ENCODE measurements at places on chromosomes 4 and X.
A peak's percentile ranks its signal among the peaks of the same experiment; 100 is the strongest.

DNA sequence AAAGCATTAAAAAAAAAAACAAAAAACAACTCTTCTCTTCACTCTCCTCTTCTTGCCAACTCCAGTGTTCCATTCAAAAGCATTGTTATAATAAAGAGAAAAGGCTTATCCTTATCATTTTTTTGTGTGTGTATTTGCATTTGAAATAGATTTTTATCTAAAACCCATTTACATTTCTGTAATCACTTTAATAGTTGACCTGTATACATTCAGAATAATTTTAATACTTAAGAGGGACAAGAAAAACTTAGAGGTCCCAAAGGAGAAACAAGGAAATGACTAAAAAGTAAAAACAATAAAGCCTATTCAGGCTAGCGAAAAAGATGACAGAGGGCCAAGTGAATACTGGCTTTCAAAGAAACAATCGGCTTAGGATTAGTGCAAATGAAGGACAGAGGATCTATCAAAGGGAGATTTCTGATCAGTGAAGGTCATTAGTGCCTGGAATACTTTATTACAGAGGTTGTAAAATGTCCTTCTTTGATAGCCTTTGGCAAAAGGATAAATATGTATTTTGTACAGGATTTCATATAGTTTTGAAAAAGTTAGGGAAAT, 808.3 kb downstream of the RPA4 start:
- no peak for DNase-seq

- peak; percentile 24 for DNase-seq
Observed at GRCh38 chr4:146255874-146256273, 41.5 kb downstream of the REELD1 start.

DNA sequence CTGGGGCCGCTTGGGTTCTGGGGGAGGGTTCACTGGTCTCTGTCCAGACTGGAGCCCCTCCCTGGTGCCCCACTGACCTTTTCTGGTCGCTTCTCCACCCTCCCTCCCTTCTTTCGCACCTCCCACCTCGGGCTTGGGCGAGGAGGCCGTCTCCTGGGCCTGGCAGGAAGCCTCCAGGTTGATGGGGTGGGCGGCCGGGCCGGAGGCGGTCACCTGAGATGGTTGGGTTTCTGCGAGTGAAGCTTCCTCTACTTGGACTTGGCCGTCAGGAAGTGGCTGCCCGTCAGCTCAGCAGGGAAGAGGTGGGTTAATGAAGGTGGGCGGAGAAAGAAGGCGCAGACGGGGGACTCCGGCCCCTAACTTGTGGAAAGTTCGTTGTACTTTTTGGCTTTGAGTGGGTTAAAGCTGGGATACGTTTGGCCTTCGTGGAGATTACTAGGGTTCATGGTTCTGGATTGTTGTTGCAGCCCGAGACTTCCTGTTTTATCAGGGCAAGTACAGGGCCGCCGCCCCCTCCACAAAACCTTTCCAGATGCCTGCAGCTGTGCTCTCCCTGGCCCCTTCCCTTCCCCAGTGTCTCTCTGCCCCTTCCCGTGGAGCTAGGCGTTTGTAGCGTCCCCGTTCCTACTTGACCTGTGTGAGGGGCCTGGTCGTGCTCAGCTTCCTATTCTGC, 1.2 kb downstream of the AKAP17A start:
- DNase-seq = peak; percentile 58

DNA sequence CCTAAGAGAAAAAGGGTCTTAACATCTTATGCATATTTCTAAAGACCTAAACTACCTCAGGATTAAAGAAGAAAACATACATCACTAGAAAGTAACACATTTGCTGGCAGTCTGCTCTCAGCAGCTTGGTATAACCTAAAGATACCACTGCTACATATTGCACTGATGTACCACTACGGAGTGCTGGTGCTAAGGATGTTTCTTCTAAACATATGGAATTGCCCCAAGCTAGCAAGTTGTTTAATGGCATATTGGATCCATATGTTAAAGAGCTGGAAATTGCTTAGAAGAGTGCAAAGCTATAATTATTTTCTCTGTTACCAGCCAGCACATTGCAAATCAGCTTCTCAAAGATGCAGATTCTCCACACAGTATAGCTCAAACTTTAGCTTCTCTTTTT, 436.5 kb upstream of the GALNTL6 start:
- DNase-seq = no peak

DNA sequence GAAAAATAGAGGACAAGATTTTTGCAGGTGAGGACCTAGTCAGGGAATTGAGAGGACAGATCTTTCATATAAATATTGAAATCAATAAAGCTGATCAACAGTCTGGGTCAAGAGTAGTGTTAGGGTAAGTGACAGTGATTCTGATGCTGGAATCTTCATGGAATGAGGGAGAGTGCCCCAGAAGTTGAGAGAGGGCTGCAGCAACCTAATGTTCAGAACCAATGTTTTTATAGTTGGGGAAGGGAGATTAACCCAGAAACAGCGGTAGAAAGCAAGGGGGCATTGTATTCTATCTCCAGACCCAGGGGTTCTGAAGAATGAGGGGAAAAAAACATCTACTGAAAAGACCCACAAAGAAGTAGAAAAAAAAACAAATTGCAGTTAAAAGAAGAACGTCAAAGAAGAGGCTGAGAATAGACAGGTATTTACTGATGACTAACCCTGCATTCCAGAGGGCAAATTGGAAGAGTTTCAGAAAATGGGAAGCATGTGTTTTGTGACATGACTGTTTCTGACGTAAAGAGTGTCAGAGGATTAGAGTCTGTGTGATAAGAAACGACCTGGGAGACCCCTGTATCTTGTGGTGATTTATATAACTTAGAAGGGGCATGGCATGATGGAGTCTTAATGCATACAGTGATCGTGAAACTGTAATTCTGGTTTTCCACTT, 819.6 kb upstream of the EPHA5 start:
- DNase-seq = peak; percentile 7

- no peak for DNase-seq
Observed at GRCh38 chrX:110389570-110389969, 30.9 kb downstream of the RTL9 start.

DNA sequence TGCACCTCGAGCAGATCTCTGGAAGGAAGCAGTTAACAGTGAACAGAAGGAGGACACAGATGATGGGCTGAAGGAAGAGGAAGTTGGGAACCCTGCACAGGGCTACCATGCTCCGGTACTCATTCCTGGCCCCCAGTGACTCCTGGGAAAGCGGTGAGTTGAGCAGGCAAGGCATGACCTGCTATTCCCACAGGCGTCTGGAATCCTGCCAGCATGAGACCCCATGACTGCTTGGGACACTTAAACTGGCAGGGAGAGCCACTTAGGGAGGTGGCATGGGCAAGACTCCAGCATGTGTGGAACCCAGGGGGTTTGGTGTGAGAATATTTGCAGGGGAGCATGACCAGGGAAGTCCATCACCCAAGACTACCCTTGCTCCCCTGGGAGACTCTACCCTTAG, 1056.4 kb upstream of the POU3F4 start:
- DNase-seq = no peak

GRCh38 chrX:131068945-131069719, 11.0 kb downstream of the ARHGAP36 start:
- DNase-seq = peak; percentile 36

DNA sequence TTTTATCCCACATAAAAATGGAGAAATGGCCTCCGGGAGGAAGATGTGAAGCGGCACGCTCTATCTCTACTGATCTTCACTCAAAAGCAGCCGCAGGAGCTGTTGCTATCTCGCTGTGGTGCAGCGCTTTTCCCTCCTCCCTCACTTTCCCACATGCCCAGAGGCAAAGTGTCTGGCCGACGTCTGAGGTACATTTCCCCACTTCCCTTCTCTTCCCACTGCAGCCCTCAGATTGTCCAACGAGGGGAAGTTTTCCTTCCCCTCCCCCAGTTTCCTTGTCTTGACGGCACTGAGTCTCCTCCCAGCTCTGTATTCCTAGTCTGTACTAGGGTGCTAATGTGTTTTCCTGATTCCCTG, 660 bp upstream of the COL25A1 start:
- DNase-seq = no peak

- no peak for DNase-seq
Observed at GRCh38 chr4:123127875-123128274, 205.5 kb upstream of the NUDT6 start.

DNA sequence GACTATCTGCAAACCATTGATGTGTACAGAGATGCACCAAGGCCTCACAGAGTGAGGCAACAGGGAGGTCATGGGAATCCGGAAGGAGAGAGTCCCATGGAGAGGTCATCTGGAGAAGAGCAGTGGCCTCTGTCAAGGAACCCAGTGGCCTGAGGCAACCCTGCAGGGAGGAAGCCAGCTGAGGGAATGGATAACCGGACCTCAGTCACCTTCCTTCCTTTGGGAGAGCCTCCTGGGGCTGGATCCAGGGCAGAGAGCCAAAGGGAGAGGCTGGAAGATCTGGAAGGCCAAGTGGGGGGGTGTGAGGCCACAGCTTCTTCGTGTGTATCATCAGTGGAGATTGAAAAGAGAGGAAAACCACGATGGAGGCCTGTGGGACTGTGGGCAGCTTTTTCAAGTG, 24.3 kb upstream of the CD38 start:
- DNase-seq = no peak

DNA sequence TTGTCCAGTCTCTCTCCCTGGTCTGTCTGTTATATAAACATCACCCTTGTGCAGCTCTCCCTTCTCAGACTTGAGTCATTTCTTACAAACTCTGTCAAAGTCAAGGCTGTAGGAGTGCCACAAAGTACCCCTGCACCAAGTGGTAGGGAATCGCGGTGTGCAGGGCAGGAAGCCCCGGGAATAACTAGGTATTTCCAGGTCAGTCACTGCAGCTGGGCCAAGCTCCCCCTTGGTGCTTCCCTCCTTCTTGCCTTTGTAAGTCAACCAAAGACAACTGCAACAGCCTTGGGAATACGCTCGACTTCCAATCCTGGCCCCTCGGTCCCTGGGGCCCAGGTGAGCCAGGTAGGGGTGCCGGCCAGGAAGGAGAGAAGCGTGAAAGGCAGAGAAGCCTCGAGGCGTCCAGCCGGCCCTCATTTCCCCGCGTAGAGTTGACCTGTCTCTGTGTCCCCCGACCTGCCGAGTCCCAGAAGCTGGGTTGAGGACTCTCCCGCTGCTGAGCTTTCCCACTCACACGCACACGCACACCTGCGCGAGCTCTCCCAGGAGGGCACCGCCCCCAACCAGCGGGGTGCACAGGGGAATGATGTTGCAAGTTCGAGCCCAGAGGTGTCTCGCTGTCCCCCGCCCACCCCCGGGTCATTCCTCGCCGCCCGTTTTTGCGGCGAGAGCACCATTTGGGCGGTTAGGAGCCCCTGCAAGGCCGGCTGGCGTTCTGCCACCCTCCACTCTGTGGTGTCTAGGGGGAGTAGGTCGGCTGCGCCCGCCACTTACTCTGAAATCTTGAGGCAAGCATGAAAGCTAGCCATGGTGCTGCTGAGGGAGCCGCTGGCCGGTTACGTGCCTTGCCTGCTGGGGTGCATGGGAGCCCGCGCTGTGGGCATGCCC, 22.8 kb upstream of the KIAA1210 start:
- no peak for DNase-seq

DNA sequence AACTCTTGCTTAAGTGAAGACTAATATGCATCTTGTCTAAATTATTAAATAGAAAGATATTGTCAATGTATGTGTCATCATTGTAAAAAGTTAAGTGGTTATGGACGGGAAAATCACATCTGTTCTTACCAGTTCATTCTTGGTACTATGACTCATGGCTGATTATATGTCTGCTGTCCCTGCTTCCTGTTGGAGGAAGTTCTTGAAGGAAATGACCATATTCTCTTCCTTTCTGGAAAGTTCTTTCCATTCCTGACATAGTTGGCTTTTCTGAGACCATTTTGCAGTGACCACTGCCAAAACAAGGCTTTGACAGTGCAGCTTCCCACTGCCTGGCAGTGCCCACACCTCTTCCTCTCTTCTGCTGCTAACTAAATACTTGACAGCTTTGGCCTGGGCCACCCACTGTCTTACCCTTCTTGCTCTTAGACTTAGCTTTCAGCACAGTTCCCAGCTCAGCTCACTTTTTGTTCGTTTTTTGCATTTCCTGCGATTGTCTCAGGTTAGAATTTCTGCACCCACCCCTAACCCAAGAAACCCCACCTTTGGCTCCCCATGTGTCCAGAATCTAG, 13.2 kb upstream of the CLDN24 start:
- peak; percentile 78 for DNase-seq

DNA sequence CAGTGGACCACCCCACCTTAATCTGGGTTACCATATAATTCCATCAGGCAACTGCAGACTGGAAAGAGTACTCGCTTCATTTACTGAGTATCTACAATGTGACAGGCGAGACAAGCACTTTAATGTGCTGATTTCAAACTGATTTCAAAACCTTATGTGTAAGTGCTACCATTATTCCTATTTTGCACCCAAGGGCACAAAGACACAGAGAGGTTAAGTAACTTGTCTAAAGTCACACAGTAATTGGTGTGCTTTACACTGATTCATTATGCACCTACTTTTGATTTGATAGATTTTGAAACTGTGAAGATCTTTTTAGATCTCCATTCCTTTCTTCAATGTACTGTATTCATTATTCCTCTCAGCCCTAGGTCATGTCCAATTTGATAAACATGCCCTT, 192.4 kb downstream of the MGST2 start:
- no peak for DNase-seq

DNA sequence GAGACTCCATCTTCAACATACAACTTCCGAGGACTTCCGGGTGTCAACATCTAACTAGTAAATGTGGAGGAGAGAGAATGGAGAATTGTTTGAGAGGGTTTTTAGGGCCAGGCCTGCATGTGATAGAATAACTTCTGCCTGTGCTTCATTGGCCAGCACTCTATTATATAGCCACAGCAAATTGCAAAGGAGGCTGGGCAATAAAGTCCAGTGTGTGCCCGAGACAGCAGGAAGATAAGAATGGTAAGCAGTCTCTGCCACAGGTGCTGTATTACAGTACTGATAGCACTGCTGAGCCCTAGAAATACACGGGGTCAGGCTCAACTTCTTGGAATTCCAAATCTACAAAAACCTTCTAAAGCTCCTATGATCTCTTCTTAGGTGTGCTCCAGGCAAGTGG, 20.8 kb upstream of the LIMCH1 start:
- no peak for DNase-seq

- no peak for DNase-seq
Observed at GRCh38 chr4:120723105-120723504, 199.4 kb downstream of the PRDM5 start.

GRCh38 chr4:183906739-183907651, 1.9 kb downstream of the STOX2 start:
- DNase-seq = no peak

DNA sequence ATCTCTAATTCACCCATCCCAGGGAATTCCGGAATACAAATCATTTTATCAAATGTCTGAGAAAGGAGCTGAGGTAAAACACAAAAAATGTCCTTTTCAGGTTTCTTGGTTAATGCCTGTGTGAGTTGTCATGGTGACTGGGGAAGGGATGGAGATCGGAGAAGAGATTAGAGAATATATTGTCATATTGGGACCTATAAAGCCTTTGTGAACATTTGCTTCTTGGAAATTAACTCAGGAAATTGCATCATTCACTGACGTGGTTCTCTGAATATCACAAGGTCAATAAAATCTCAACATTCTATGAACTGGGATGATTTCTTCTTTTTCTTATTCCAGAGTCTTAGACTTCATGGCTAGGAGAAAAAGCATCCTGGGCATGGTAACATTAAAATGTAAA, 174.8 kb upstream of the GLRA2 start:
- DNase-seq = no peak
